GM10248 (cell line): ENCODE measurements at places on chromosomes 11 and 22.
A peak's percentile ranks its signal among the peaks of the same experiment; 100 is the strongest.

DNA sequence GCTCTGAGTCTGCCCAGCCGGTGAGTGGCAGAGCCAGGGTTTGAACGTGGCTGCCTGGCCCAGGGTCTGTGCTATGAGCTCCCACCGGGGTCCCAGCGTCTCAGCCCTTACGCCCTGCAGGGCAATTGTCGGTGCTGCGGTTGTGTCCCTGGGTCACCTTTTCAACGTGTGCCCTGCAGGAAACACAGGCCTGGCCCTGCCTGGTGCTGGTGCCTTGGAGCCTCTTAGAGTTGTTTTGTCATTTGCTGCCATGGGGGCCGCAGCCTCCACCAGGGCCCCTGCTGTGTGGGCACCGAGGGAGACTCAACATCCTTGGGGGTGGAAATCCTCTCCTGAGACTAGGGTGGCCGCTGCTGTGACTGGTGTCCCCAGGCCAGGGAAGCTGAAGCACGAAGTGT is 50.6 kb upstream of the SLC22A12 start:
- DNase-seq = no peak

DNA sequence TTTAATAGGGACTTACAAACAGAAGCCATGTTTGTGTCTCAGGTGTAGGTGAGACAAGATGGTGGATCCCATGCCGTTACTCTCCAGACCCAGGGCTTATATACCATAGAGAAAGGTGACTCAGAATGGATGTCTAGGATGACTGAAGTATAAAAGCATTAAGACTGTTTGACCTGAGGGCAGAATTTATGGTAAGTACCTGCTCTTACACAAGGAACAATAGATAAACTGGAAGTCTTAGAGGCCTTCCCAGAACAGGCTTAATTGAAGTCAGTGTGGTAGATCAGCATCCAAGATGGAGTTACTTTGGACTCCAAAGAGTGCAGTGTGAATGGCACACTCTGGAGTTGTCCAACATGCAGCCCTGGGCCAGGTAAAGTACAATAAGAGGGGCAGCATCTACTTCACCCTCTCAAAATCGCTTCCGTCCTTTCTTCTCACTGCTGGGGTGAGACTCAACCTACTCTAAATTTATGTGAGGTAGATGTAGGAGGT is 387.0 kb upstream of the DDI1 start:
- DNase-seq = no peak

DNA sequence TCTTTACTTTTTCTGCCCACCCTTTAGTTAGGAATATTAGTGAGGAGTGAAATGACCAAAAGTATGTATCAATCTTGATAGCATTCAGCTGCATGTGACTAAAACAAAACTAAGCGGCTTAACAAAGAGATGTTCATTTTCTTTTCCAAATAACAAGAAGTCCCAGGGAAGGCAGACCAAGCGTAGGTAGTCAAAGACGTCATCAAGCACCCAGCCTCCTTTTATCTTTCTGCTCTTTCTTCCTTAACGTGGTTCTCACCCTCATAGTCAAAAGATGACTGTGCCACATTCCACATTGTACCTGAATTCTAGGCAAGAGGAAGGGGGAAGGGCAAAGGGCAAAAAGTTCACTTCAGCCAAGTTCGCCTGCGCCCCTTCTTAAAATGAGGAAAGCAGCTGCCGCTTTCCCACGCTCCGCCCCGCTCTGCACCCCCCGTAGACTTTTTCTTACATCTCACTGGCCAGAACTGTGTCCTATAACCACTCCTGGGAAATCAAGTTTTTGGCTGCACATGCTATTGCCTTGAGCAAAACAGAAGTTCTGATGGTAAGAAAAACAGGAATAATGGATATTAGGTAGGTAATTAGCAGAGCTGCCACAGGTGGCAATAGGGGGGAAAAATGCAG is 14.6 kb upstream of the PGM2L1 start:
- no peak for DNase-seq

DNA sequence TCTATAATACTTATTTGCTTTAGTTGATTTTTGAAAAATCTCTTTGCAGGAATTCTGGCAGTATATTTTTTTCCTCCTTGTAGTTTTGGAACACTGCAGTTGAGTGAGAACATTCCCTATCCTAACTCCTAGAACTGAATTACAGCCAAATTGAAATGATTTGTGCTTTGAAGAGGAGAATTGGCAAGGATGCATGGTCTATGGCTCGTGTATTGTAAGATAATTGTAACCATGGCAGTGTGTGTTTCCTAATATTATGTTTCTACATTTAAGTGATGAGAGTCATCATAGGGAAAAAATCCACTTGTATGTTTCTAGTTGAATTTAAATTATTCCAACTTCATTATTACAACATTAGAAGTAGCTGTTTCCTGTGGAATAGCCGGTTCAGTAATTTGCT is 80.9 kb upstream of the MYO18B start:
- no peak for DNase-seq

DNA sequence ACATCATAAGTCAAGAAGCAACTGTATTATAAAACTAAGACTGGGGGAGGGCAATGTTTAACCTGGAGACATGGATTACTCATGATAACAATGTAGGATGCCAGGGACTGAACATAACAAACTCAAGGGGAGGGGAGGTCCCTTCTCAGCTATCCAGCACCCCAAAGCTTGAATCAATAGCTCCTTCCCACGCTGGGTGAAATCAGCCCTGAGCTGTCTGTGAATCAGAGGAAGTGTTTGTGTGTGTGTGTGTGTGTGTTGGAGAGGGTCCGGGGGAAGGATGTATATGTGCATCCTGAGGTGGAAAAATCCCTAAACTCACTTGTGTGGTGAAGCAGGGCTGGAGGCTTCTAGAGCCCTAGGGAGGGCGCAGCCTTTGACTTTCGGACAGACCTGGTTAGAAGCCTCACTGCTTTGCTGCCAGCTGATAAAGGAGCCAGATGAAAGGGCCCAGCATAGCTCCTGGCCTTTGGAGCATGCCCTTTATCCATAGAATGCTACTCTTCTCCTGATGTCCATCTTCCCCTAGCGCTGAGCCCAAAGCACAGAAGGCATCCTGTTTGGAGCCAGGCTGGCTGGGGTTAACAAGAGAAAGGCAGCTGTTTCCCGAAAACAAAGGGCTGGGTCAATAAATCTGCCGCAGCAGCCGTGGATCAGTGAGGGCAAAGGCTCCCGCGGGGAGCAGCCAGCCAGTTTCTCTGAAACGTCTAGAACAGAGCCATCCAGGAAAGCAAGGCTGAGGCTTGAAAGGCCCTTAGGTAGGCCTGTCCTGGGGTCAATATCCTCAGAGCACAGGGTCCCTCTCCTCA is 35.8 kb downstream of the TNKS1BP1 start:
- no peak for DNase-seq

- DNase-seq = peak; percentile 48
Measured at GRCh38 chr11:106091480-106092123, 14.1 kb downstream of the AASDHPPT start.

DNA sequence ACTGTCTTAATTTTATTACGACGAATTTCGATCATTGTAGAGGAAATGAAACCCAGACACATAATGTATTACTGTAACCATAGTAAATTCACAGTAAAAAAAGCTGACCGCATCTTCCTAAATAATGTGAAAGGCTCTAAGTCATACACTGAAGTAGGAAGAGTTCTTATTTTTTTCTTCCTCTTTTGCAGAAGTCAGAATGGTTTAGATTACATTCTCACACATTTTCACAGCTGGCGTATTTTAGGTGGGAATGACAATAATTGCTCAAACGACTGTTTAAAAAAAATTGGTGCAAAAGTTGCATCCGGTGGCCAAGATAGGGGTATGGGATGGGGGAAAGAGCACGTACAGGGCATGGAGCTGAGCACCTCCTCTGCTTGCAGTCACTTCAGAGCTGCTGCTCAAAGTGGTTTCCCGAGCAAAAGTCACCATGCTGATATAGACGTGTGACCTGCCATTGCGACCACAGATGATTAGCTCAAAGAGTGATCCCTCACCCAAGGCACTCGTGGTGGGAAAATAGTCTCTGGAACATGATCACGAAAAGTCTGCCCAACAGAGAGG is 35.3 kb downstream of the MMP13 start:
- DNase-seq = peak; percentile 22

- no peak for DNase-seq
Measured at GRCh38 chr22:43823911-43824665, 12.0 kb upstream of the EFCAB6 start.

- DNase-seq = peak; percentile 77
Measured at GRCh38 chr11:5600374-5600851, 4.0 kb downstream of the TRIM6 start.

GRCh38 chr11:19735909-19736498 is 23.4 kb downstream of the NAV2 start:
- no peak for DNase-seq

DNA sequence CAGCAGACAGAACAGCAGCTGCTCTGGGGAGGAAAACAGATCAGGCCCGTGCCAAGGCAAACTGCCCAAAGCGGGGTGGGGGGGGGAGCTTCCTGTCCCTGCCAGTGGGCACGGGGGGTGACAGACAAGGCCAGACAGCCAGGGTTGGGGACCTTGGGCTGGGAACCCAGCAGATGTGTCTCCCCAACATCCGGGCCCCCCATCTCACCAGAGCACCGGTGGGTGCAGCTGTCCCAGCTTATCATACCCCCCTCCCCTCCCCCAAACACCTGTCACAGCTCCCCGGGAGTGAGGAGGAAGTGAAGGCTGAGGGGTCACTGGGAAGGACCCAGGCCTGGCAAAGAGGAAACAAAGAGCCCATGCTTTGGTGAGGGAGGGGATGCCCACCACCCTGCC is 1.3 kb downstream of the PPP1R14B start:
- DNase-seq = no peak

GRCh38 chr11:30025396-30026139 is 8.7 kb upstream of the KCNA4 start:
- DNase-seq = no peak

DNA sequence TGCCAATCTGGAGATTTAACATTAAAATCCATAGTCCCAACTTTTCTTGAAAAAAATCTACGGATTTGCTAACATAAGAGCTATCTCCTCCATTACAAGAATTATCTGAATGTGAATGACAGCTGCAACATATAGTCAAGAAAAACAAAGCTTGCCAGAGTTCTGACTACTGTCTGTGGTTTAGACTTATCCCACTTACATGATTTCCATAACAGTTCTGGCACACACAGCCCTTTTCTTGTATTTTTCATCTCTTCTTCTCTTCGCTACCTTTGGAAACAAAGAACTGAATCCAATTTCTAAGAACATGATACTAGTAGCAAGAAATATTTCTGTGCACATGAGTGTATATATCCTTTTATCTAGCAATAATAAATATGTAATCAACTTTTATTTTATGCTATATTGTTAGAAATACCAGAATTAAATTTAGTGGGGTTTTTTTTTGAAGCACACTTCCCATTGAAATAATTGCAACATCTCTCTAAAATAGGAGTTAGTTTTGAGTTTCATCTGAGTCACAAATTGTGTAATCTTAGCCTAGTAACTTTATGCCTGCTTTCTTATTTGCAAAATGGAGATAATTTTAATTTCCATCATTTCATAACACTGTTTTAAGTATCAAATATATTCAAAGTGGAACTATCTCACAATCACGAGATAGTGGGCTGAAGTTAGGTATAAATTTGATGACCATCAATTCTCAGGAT is 1217.6 kb downstream of the JRKL start:
- no peak for DNase-seq

DNA sequence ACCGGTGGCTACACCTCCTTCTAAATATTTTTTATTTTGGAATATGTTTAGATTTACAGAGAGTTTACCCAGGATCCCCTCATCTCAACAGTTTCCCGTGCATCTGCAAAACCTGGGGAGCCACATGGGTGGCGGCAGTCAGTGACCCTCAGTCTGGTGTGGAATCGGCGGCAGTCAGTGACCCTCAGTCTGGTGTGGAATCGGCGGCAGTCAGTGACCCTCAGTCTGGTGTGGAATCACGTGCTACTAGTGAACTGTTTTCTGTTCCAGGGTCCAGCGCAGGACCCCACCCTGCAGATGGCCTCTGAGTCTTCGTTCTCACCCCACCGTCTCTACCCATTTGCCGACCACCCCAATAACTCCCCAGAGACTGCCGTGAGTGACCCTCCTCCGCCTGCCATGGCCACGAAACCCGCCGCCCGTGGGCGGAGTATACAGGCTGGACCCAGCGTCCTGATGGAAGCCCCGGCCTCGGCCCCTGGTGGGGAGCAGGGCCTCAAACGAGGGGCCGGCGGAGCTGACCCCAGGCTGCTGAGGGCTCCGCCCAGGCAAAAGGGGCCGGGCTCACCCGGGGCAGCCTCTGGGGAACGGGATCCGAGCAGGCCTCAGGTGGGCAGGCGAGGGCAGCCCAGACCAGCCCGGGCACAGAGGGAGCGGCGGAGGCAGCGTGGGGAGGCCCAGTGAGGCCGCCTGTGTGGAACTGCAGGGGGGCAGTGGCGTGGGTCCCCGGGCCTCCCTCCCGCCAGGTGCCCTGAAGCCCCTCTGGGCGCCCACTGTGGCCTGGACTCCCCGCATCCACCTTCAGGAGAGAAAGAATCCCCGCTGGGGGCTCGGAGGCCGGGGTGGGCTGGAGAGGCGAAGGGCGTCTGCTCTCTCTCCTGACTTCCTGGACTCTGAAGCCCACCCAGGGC is 2.5 kb downstream of the IL17REL start:
- DNase-seq = peak; percentile 16

- no peak for DNase-seq
Measured at GRCh38 chr11:127119356-127119755, 118.8 kb upstream of the KIRREL3 start.

GRCh38 chr11:106158406-106158805 is 80.9 kb downstream of the AASDHPPT start:
- no peak for DNase-seq

DNA sequence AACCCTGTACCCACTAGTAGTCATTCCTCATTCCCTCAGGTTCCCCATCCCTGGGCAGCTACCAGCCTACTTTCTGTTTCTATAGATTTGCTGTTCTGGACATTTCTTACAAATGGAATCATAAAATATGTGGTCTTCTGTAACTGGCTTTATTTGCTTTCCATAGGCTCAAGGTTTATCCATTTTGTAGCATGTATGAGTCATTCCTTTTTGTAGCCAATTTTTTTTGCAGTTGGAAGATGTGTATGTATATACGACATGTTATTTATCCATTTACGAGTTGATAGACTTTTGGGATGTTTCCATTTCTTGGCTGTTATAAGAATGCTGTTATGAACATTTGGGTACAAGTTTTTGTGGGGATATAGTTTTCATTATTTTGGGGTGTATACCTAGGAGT is 130.6 kb downstream of the WNT11 start:
- no peak for DNase-seq

DNA sequence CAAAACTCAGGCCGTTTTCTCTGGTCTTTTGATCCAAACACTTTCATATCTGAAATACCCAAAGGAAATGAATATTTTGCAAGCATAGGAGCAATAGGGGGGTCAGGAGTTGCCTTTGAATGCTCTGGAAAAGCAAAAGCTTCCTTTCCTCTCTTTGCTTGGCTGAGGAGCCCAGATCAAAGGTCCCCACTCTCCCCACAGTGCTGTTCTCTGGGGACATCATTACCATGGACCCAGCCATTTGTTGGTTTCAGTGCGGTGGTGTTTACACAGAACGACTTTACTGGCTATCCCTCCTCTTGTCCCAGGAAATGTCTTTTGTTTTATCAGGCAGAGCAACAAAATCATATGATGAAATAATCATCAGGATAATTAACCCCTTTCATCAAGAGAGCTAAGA is 1089.1 kb downstream of the TBC1D22A start:
- no peak for DNase-seq
